ENCODE measurements at places on chromosomes 12 and 14. TPM values are rescaled to one million over a fixed set of nuclear protein-coding genes. Genes with fewer than 3 reads are reported as not detected.

The TSFM gene
- total RNA-seq, result 15.4 TPM

The LMNTD1 gene
- not detected for total RNA-seq

The KITLG gene
- 29.9 TPM for total RNA-seq

The DEGS2 gene
- 0.28 TPM for total RNA-seq

The KRT79 gene
- not detected for total RNA-seq

GRCh38 chr12:113857371-113857770, 108.8 kb downstream of the RBM19 start:
- H3K27me3 ChIP-seq, result no peaks in the 10 kb centered on the region
- no peak for DNase-seq
- H3K36me3 ChIP-seq, result peaks cover 13% of the 10 kb centered on the region

GRCh38 chr14:95508377-95508776, 8.1 kb downstream of the SYNE3 start:
- no peak for DNase-seq
- H3K27me3 ChIP-seq, result no peaks in the 10 kb centered on the region
- no peaks in the 10 kb centered on the region for H3K36me3 ChIP-seq
- peaks cover 16% of the 10 kb centered on the region for H3K4me1 ChIP-seq

- H3K36me3 ChIP-seq, result no peaks in the 10 kb centered on the region
- peaks cover 1% of the 10 kb centered on the region for H3K4me1 ChIP-seq
- no peak for DNase-seq
Observed at GRCh38 chr12:128914908-128915563, 61.8 kb downstream of the GLT1D1 start.

- no peak for DNase-seq
- peaks cover 8% of the 10 kb centered on the region for H3K4me1 ChIP-seq
- H3K27me3 ChIP-seq, result no peaks in the 10 kb centered on the region
- no peak overlapping the region for H3K4me3 ChIP-seq
- H3K27ac ChIP-seq, result no peak overlapping the region
Observed at GRCh38 chr14:51302295-51303030, 62.4 kb downstream of the TMX1 start.

- no peak for DNase-seq
- H3K36me3 ChIP-seq, result peaks cover 7% of the 10 kb centered on the region
- no peak overlapping the region for H3K27ac ChIP-seq
- no peaks in the 10 kb centered on the region for H3K27me3 ChIP-seq
- H3K4me3 ChIP-seq, result no peak overlapping the region
- peaks cover 5% of the 10 kb centered on the region for H3K4me1 ChIP-seq
Observed at GRCh38 chr12:132510111-132510724, 20.3 kb downstream of the FBRSL1 start.

DNA sequence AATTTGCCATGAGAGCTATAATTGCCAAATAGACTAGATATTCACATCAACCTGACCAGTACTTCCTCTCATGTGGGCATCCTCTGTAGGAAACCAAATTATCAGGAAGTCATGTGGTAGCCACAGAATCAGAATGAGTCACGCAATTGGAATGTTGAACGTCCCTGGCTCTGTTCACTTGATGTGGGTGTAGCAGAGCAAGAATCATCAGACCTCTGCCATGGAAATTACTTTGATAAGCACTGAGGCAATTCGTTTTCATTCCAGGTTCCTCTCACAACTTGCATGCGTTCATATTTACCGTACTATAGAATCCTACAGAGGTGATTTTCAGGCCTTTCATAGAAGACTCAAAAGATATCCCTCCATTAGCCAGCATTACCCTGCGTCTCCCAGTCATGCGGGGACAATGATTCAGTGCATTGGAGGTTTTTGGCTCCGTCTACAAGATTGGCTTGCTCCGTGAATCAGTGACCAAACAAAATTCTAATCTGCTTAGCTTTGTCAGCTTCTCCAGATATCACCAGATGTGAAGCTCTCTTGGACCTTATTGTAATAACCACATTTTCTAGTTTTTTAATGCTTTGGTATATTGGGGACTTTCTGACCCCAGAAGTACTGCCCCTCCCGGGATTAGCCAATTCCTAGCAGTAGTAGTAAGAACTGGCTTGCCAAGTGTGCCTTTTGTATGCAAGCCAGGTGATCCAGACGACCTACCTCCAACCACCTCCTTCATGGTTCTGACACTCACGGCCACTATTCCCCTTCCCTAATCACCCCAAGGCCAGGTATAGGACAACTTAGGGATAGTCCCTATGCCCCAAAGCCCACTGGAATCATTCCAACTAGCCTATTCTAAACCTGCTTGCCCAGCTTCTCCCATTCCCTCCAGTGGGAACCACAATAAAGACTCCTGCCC, 133.4 kb downstream of the KICS2 start:
- H3K27ac ChIP-seq, result peak overlapping the region; percentile 24
- H3K4me1 ChIP-seq, result peaks cover 4% of the 10 kb centered on the region
- DNase-seq, result no peak
- no peaks in the 10 kb centered on the region for H3K27me3 ChIP-seq
- H3K36me3 ChIP-seq, result no peaks in the 10 kb centered on the region

- no peaks in the 10 kb centered on the region for H3K27me3 ChIP-seq
- H3K4me1 ChIP-seq, result no peaks in the 10 kb centered on the region
- DNase-seq, result no peak
- no peak overlapping the region for H3K4me3 ChIP-seq
- no peaks in the 10 kb centered on the region for H3K36me3 ChIP-seq
- H3K27ac ChIP-seq, result no peak overlapping the region
Observed at GRCh38 chr12:24931666-24932405, 17.1 kb downstream of the BCAT1 start.

DNA sequence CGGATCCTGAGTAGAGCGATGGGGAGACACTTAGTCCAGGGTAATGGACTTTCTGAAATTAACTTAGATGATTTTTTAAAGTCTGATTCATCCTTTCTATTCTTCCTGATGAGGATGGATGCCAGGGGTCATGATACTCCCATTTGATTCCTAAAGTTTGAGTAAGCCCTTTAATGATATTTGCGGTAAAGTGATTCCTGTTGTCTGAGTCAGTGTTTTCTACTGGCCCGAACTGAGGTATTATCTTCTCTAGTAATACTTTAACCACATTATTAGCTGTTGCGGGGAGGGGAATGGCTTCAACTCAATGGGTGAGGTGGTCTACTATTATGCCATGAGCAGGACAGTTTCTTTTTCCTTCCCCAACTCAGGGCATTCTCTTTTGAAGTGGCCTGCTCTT, 111.6 kb downstream of the RIN3 start:
- no peak overlapping the region for H3K27ac ChIP-seq
- no peak overlapping the region for H3K4me3 ChIP-seq
- no peaks in the 10 kb centered on the region for H3K4me1 ChIP-seq
- DNase-seq, result no peak
- H3K36me3 ChIP-seq, result peaks cover 6% of the 10 kb centered on the region

DNA sequence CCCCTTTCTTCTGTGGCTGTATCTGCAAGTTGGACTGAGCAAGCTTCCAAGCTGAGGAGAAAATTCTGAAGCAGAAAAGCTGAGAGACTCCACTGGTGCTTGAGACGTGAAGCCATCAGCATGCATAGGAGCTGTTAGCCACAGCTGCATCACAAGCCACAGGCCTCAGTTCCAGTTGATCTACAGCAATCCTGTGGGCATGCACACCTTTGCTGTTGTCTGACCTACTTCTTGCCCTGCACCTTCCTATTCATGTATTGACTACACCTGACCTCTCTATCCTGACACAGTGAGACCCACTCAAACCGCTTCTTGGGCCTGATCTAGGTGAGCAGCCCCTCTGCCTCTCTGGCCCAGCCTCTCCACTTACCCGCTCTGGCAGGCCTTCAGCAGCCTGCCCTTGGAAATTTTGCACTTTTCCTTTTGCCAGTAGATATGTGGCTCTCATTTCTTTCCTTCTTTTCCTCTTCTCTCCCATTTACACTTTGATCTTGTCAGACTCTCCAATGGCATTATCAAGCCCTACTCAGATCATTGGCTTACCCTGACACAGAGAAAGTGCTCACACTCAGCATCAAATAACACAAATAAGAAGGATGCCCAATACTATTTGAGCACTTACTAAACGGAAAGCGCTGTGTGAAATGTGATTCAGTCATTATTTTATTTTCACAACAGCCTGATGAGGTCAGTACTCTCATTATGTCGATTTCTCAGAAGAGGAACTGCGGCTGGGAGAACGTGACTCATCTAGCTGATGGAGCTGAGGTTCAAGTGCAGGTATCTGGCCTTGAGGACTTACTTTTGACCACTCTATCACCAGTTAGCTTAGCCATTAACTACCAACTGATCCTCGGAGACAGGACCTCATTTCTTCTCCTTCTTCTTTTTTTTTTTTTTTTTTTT, 21.9 kb upstream of the PTGR2 start:
- no peaks in the 10 kb centered on the region for H3K27me3 ChIP-seq
- no peak overlapping the region for H3K4me3 ChIP-seq
- H3K4me1 ChIP-seq, result peaks cover 4% of the 10 kb centered on the region

GRCh38 chr12:94289461-94290312, 141.3 kb downstream of the PLXNC1 start:
- peak overlapping the region; percentile 13 for H3K27ac ChIP-seq
- H3K4me3 ChIP-seq, result no peak overlapping the region
- H3K27me3 ChIP-seq, result no peaks in the 10 kb centered on the region
- H3K36me3 ChIP-seq, result no peaks in the 10 kb centered on the region
- DNase-seq, result no peak
- H3K4me1 ChIP-seq, result peaks cover 14% of the 10 kb centered on the region

DNA sequence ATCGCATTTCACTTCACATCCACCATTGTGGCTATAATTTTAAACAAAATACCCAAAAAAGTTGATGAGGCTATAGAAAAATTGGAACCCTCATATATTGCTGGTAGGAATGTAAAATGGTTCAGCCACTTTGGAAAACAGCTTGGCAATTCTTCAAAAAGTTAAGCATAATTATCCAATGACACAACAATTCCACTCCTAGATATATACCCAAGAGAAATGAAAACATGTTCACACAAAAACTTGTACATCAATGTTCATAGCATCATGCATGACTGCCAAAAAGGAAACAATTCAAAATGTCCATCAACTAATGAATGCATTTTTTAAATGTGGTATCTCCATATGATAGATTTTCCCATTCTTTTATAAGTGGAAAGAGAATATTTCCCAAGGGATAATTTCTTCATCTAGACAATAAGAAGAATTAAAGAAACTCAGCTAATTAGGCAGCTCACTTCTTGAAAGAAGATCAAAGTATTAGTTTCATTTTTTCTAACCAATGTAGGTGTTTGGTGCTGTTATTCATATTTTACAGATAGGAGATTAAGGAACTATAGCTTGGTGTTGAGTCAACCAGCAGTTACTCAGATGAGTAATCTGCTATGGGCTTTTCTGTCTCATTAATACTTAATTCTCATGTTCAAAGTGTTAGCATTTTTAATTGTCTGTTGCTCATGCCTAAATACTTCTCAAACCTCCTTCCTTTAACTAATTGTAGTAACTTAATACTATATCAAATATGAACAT, 32.8 kb downstream of the YEATS4 start:
- H3K4me1 ChIP-seq, result peaks cover 6% of the 10 kb centered on the region
- no peak overlapping the region for H3K4me3 ChIP-seq
- H3K27me3 ChIP-seq, result no peaks in the 10 kb centered on the region
- DNase-seq, result no peak
- no peaks in the 10 kb centered on the region for H3K36me3 ChIP-seq
- H3K27ac ChIP-seq, result no peak overlapping the region

- no peaks in the 10 kb centered on the region for H3K36me3 ChIP-seq
- H3K27me3 ChIP-seq, result no peaks in the 10 kb centered on the region
- H3K27ac ChIP-seq, result no peak overlapping the region
- no peak for DNase-seq
Observed at GRCh38 chr12:94532490-94533422, 73.1 kb upstream of the CEP83 start.

- no peaks in the 10 kb centered on the region for H3K27me3 ChIP-seq
- H3K36me3 ChIP-seq, result no peaks in the 10 kb centered on the region
- H3K4me1 ChIP-seq, result no peaks in the 10 kb centered on the region
- no peak overlapping the region for H3K27ac ChIP-seq
- H3K4me3 ChIP-seq, result no peak overlapping the region
- DNase-seq, result no peak
Observed at GRCh38 chr14:99724939-99725773, 41.1 kb downstream of the CYP46A1 start.

DNA sequence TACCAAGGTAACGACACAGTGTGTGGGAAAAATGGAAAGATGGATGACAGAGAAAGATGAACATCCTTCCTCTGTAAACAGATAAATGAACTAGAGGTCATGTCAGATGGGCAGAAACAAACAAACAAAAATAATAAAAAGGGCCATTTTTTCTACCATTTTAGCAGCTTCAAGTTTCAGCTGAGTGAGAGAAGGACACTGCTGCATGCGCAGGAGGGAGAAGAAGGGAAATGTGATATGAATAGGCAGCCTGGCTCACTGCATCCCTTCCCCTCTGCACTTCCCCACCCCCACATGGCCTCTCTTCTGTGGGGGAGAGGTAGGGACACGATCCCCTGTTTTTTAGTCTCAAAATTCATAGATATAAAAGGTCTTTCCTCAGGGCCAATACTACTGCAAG, 492.0 kb downstream of the NELL2 start:
- no peak for DNase-seq
- no peaks in the 10 kb centered on the region for H3K27me3 ChIP-seq
- H3K36me3 ChIP-seq, result no peaks in the 10 kb centered on the region
- H3K4me3 ChIP-seq, result no peak overlapping the region
- no peaks in the 10 kb centered on the region for H3K4me1 ChIP-seq
- H3K27ac ChIP-seq, result no peak overlapping the region

DNA sequence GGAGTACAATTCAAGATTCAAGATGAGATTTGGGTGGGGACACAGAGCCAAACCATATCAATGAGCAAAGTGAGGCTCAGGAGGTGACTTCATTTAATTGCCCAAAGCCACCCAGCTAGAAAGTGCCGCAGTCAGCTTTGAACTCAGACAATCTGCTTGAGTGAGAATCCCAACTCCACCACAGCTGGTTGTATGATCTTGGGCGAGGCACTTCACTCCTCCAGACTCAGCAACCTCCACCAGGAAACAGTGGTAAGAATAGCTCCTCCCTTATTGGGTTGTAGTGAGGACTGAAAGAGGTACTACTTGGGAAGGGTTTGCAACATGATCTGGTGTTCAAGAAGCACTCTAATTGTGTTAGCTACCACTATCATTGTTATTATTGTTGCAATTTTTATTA, 129.2 kb upstream of the RFLNA start:
- H3K4me1 ChIP-seq, result no peaks in the 10 kb centered on the region
- H3K36me3 ChIP-seq, result no peaks in the 10 kb centered on the region
- H3K27ac ChIP-seq, result no peak overlapping the region
- no peaks in the 10 kb centered on the region for H3K27me3 ChIP-seq
